Hematopoietic multipotent progenitor cell treated with erythropoietin and hydrocortisone succinate and interleukin-3 and kit ligand, for 4 days (in vitro differentiated cells): ENCODE measurements at places on chromosomes 12 and 14.
A peak's percentile ranks its signal among the peaks of the same experiment; 100 is the strongest.

DNA sequence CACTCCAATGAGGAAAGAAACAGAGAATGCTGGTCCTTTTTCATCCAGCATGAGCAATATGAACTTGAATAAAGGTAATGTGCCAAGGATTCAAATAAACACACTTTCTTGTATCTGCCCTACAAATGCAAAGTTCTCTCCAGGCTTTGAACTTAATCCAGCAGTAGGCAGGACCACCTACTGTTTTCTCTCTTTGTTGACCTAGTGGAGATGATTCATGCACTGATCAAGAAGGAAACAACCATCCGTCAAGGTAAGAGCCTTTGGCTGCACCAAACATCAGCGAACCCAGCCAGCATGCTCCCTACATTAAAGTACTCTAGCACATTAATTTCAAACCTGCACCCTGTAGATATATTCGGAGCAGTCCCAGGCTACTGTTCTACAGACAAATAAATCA, 489.3 kb downstream of the GALC start:
- no peak for DNase-seq

DNA sequence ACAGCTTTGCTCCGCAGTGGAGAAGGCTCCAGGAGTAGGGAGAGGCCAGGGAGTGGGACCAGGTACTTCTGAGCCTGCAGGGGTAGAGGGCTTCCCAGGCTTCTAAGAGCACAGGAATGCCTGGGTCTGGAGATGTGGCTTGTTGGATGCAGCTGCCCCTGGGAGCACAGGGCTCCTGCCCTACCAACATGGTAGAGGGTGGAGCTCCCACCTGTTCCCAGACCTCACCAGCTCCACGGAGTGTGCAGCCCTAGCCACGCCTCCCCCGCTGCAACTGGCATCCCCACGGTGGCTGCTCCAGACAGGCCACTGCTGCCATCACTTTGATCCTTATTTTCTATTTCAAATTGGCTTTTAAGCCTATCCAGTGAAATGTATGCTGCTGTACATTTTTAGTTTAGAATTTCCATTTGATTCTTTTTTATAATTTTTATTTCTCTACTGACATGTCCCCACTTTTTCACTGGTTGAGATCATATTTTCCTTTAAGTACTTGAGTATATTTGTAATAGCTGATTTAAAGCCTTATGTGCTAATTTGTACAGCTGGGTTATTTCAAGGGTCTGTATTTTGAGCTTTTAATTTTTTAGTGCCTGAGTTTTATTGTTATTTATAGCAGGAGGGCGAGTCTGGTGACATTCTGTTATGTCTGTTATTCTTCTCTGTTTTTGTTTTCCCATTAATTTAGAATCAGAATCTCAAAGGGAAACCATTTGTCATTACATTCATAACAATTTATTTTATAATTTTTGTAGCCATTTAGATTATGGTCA, 78.0 kb downstream of the DERA start:
- no peak for DNase-seq

GRCh38 chr12:40569626-40570179, 122.5 kb upstream of the CNTN1 start:
- no peak for DNase-seq

- DNase-seq: no peak
Measured at GRCh38 chr12:33205981-33206380, 233.6 kb downstream of the SYT10 start.

GRCh38 chr12:88057994-88058718, 29.0 kb upstream of the C12orf50 start:
- no peak for DNase-seq

DNA sequence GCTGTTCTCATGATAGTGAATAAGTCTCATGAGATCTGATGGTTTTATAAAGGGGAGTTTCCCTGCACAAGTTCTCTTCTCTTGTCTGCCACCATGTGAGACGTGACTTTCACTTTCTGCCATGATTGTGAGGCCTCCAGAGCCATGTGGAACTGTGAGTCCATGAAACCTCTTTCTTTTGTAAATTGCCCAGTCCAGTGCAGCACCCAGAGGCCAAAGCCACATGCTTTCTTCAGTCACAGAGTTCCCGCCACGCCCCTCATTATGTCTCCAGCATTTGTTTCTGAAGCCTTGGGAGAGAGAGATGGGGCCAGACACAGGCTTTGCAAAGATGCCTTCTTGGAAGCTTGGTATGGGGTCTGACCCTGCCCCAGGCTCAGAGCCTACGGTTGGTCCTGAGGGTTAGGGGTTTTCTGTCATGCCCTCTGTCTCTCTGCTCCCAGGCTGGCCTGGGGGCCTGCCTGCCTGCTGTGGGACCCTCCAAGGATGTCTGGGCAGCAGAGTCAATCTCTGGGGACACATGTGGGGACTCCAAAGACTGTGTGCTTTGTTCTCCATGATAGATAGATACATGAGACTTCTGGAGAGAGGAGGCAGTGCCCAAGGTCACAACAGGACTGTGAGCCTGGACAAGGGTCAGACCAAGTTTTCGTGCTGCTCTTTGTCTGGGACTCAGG, 114.1 kb upstream of the PRMT8 start:
- DNase-seq: no peak

GRCh38 chr14:63457498-63457897, 85.7 kb downstream of the PPP2R5E start:
- no peak for DNase-seq

- DNase-seq: peak; percentile 50
Measured at GRCh38 chr14:93086441-93087055, 29.2 kb downstream of the ITPK1 start.

GRCh38 chr14:46464341-46464740, 187.2 kb downstream of the RPL10L start:
- DNase-seq: no peak

DNA sequence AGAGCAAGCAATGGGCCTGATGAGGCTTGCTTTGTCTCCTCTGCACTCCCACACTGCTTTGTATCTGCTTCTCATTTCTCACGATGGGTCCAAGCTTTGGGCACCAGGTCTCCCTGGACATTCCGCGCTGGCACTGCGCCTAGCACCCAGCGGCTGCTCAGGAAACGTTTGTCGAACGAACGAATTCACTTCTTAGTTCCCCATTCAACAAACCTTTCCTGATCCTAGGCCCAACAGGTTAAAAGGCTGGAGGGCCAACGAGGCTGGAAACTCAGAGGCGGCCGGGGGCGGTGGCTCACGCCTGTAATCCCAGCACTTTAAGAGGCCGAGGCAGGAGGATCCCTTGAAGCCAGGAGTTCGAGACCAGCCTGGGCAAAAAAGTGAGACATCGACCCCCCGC, 1.0 kb upstream of the GLRX5 start:
- no peak for DNase-seq

DNA sequence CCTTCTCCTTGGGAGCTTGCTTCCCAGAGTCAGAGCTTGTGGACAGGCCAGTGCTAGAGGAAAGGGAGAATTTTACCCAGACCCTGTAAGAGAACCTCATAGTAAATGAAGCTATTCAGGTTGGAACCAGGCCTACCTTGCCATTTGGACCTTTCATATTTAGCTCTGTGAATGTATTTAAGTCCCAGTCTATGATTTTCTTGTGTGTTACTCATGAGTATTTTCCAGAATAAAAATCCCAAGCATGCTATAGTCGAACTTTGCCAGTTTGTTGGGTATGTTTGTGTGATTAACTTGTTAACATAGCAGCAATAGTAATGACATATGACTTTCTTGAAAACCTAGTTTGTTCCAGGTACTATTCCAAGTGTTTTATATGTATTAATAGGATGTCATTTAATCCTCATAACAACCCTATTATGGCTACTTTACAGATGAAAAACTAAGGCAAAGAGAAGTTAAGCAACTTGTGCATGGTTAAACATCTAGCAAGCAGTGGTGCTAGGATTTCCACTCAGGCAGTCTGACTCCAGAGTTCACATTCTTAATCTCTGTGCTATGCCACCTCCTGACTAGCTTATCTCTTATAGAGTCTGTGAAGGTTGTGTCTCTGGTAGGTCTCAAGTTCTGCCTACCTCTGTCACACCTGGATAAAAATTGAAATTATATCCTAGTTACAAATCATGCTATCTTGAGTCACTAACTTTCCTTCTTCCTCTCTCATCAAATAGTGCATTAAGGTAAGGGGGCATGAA, 47.9 kb upstream of the GARIN2 start:
- DNase-seq: no peak

DNA sequence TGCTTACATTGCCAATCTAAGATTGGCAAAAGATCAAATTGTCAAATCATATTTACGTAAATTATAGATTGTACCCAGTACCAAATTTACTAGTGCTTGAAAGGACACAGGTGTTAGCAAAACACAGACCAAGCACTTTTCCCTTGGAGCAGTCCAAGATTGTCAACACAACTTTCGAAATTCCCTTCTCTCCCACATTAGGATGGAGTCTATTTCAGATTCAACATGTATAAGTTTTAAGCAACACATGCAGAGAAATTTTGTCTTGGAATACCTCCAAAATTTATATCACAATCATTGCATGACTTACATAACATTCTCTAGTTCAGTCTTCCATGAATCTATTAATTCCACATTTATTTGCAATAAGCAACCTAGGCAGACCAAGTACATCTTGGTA, 74.9 kb upstream of the SLCO1C1 start:
- DNase-seq: no peak

DNA sequence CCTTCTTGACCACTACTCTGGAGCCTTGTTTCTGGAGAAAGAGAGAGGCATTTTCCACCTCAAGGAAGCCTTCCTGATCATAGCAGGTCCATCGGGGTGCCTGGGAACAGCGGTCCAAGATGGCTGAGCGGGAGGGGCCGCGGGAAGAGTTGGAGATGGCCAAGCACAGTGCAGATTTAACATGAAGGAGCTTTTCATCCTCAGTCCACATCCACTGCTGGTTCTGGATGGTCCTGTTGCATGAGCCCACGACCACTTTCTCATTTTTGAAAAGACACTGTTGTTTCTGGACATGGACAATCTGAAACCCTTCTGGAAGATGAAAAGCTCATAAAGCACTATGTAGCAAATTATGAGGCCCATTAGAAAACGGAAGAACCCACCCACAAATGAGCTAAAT, 1.5 kb downstream of the PTPRB start:
- no peak for DNase-seq

DNA sequence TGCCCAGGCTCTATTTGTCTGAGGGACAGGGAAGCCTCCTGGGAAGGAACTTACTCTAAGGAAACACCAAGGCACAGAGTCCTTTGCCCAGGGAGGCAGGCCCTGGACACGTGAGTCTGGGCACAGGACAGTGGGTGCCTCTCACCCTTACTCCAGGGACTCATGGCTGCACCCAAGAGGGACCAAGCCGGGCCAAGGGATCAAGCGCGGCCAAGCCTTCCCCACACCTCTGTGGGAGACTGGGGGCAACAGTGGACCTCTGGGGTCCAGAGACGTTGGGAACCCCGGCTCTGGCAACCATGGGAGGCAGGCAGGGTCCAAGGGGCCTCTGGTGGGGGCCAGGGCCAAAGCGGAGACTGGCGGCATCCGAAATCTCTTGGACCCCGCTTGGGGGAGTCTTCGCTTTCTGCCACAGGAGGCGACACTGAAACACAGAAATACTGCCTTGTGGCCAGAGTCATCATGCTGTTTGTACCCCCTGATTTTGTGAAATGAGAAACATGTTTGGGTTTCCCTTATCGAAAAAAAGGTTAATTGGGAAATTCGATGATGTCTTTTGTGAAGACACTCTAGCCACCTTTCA, 51.7 kb upstream of the BCL11B start:
- no peak for DNase-seq

- DNase-seq: peak; percentile 87
Measured at GRCh38 chr12:46473634-46474329, 101.2 kb upstream of the SLC38A2 start.

DNA sequence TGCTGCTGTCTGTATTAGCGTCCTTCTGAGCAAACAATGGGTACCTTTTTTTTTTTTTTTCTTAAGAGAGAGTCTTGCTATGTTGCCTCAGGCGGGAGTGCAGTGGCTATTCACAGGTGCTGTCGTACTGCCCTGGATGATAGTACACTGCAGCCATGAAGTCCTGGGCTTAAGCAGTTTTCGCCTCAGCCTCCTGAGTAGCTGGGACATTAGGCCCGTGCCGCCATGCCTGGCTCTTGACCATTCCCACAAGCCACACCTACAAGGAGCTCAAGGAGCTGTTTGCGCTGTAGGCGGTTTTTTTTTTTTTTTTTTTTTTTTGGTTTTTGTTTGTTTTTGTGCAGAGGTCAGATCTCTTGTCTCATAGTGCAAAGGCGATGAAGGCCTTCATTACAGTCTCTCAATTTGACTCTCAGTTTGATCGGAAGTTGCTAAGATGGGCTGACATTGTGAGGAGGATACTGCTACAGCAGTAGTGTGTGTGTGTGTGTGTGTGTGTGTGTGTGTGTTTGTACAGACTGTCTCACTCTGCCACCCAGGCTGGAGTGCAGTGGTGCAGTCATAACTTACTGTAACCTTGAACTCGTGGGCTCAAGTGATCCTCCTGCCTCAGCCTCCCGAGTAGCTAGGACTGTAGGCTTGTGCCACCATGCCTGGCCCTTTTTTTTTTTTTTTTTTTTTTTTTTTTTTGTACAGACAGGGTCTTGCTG, 34.2 kb downstream of the TRAF3 start:
- DNase-seq: no peak

GRCh38 chr12:67388331-67389138, 119.4 kb downstream of the CAND1 start:
- DNase-seq: peak; percentile 56

- DNase-seq: peak; percentile 65
Measured at GRCh38 chr12:102769323-102769916, 147.6 kb downstream of the PAH start.

DNA sequence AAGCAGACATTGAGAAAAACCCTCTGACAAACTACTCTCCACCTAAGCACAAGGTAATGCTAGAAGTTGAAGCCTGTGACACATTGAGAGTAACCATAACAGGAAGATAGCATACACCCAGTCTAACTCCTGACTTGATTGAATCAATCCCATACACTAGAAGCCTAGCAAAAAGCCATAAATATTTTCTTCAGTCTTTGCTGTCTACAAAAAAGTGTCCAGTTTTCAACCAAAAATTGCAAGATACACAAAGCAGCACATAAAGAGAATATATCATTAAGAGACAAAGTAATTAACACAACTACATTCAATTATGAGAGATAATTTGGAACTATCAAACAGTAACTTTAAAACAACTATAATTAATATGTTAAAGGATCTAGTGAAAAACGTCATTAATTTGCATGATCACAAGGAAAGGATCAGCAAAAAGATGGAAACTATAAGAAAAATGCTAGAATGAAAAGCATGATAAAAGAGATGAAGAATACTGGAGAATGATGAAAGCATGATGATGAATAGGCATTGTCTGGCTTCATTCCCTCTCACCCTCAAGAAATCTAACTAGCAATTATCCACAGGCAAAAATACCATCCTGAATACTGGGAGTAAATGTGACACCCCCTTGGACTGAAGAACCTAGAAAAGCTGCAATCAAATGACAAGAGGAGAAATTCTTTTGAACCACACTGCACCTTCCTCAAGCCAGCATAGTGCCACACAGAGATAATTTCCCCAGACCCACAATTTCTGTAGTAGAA, 119.6 kb downstream of the LLPH start:
- no peak for DNase-seq
